ENCODE measurements at places on chromosomes 5 and 9.

DNA sequence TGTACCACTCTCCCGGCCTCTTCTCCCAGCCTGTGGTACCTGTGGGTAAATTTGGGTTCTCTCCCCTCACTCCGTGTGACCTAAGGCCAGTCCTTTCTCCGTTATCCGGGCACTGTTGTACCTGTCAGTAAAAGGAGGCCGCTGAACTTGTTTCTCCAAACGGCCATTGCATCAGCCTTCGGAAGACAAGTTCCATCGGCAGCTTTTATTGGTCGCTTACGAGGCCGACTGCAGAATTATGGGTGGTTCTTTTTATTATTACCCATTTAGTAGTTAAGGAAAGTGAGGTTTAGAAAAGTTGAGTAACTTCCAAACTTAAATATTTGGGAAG lies 558 bp downstream of the GRPEL2 start:
- DNase-seq: no peak

DNA sequence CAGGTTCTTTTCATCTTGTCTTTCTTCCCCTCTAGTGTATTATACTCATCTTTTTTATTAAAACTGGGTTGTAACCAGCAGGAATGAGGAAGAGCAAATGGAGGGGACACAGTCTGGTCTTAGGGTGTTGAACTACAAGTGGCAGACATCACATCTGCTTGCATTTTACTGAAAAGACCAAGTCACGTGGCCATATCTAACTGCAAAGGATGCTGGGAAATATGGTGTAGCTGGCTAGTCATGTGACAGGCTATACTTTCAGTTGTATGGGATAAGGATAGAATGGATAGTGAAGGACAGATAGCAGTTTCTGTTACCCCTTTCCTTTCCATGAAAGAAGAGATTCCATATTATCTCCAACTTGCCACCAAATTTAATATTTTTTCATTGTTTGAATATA lies 13.0 kb upstream of the FGD3 start:
- no peak for DNase-seq

GRCh38 chr5:149545327-149545726 lies 5.9 kb downstream of the CSNK1A1 start:
- no peak for DNase-seq

DNA sequence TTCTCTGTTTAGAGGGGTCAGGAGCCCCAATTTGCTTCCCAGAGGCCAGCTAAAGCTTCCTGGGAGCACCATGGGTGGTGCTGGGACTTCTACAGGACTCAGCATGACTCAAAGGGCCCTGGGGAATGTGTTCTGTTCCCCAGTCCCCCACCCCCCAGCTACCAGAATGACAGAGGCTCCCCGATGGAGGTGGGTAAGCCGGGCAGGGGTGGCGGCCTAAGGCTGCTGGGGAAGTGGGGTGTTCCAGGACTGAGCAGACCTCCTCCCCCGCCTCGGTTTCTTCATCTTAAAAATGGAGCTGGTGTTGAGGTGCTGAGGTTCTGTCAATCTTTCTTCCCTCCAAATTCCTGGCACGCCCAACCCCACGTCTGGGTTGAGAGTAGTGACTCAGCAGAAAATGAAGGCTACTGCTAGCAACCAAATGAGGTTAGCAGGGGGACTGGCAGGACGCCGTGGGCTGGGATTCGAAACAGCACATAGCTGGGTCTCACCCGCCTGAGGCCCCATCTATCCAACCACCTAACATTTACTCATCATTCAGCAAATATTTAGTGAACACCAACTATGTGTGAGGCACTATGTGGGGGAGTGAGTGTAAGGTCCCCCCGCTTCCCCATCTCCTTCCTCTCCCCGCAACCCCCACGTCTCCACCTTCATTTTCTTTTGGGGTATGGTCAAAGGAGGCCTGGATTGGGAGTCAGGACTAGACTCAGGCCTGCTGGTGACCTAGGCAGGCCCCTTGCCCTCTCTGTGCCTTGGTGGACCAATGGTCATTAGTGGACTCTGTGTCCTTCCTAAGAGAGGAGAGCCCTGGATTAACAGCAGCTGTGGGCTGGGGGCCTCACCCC lies 50.2 kb downstream of the C9orf50 start:
- DNase-seq: no peak

DNA sequence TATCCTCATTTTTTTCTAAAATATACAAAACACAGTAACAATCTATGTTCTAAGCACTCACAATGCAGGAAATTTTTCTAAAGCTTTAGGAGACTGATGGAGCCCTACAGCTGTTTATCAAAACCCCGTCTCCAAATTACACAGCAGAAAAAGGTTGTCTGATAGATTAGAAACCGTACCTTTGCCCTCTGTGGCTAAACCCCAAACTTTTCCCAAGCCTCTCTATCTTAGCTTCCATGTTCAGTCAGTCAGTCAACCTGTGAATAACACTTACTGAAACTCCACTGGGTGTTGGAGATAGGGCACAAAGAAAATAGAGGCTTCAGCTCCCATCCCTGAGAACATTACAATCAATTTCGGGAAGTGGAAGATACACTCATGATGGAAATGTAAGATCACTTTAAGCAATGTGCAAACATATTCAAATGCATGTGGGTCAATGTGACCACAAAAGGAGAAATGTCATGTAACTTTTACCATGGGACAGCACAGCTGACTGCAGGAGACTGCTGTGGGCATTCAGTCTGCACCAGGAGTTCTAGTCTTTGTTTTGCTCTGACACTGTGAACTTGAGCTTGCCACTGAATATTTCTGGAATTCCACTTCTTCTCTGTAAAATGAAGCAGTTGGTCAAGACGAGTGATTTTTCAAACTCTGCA lies 279.5 kb upstream of the PIK3R1 start:
- DNase-seq: no peak

- DNase-seq: no peak
These were observed 624.2 kb downstream of the KCTD16 start for GRCh38 chr5:144794922-144795321.

DNA sequence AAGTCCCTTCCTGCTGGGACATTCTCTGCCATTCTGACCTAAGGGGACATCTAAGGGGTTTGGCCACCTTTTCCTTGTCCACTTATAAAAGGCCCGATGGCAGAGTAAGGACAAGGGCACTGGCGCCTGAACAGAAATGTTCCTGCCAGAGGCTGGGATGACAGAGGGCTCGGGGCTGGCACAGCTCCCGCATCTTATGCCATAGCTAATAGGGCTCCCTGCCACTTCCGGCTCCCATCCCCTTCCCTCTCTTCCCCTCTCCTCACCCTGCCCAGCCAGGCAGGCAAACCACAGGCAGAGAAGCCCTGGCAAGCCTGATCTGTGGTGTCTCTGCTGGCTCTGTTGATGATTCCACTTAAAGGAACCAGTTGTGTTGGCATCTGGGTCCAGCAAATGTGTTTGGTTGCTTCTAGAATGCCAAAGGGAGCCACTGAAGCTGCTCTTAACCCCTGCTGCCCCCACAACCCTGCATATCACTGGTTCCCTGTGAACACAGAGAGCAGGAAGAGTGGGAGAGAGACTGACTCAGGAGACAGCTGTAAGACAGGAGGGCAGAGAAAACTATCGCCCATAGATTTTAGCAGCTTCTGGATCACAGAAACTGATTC lies 18.4 kb upstream of the ADRA1B start:
- DNase-seq: no peak

- DNase-seq: no peak
These were observed 14.2 kb downstream of the CCNJL start for GRCh38 chr5:160298189-160298588.

- no peak for DNase-seq
These were observed 314.1 kb upstream of the PTGER4 start for GRCh38 chr5:40365342-40366330.

DNA sequence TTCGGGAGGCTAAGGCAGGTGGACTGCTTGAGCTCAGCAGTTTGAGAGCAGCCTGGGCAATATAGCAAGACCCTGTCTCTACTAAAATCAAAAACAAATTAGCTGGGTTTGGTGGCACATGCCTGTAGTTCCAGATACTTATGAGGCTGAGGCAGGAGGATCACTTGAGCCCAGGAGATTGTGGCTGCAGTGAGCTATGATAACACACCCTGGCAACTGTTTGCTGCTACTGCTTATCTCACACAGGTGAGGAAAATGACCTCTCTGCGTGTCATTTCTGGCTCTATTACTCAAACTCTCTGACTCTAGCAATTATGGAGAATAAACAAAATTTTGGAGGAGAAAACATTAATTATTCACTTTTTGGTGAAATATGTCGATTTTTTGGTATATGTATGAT lies 45.3 kb upstream of the TMC1 start:
- DNase-seq: no peak

DNA sequence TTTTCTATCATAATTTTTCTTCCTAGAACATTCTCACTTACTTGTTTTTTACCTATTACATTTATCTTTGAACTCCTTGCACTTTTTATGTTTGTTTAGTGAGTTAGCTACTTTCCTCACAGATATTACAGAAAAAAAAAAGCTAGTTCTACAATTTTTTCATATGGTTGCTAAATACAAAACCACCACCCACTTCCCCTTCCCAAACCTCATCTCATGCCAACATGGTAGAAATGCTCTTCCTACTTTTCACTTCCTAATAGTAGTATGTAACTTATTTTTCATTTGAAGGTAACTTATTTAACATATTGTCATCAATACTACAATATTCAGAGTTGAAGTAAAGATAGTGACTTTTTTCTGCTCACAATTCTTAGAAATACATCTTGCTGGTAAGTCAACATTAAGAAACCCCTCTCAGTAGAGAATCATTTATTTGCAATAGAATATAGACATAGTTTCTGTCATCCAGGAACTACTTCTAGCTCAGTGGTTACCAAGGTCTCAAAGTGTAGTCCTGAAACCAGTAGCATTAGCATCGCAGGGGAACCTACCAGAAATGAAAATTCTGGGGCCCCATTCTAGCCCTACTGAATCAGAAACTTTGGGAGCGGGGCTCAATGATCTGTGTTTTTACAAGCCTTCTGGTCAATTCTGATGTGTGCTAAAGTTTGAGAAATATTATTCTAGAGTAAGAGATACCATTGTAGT lies 1124.6 kb downstream of the DTWD2 start:
- DNase-seq: no peak

- DNase-seq: no peak
These were observed 107.7 kb upstream of the VCAN start for GRCh38 chr5:83363886-83364275.

DNA sequence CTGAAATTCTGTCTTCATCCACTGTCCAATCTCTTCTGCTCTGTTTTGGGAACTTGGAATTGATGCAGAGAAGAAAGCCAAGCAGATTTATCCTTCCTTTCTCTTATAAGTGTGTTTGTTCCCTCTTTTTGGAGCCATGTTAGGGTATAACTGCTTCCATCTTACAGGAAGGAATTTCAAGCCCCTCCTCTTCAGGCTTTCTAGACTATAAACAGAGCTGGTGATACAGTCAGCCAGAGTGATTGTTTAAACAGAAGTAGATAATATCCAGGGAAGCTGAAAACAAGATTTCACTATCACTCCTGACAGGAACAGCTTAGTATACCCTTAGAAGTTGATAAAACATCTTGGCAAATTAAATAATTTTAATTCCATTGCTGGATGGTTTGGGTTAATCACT lies 102.1 kb upstream of the DMRT1 start:
- no peak for DNase-seq

DNA sequence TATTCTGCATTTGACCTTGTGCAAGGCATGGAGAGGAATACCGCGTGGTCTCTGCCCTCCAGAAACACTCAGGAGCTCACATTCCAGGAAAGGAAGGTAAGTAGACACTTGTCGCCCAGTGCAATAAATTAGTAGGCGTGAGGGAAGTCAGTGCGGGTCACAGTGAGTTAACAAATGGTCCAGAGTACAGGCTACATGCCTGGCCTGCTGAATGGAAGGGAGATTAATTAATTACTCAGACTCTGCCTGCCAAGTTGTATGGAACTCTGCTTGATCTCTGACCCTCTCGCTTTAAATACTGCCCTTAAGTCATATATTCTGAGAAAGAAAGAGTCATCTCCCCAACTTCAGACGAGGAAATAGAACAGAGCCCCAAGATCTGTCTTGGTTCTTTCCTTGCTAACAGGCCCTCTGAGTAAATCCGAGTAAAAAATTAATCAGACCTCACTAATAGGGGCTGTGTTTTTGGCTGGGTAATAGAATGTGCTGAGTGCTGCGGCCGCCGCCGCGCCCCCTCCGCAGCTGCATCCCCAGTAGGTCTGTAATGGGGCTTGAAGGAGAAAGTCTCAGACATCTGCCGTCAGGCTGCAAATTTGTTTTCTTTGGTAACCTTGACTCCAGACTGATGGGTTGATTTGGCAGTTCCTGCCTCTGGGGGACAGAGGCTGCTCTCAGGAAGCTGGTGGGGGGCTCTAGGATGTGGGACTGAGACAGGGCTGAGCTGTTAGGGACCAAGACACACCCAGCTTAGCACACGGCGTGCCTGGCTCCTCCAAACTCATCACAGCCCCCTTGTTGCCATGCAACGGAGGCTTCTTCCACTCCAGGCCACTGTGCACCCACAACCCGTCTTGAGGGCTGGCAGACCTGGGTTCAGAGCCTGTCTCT lies 144.4 kb downstream of the NSG2 start:
- no peak for DNase-seq

DNA sequence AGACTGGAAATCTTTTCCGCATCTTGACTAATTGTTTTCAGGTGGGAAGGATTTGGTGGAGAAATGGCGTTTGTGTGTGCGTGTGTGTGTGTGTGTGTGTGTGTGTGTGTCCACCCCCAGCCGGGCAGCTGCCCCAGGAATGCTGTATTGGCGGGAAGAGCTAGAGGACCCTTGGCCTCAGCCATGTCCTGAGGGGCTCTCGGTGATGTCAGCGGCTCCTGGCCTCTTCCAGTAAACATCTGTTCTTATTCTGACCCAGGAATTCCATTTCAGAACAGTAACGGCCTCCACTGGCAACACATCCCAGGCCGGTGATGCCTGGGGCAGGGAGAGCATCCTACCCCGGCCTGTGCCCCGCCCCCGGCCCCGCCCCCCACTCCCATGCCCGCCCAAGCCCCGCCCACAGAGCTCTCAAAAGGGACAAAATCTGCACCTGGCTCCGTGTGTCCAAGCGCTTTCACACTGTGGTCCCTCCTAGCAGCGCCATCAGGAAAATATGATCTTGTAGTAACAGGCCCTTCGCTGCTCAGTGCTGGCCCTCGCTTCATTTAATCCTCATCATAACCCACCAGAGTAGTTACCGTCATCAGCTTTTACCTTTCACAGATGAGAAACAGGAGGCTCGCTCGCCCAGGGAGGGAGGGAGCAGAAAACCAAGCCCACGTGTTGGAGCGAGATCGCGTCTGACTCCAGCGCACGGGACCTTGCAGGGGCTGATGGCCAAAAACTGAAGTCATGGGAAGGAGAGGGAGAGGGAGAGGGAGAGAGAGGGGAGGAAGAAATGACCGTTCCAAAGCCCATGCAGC lies 18.9 kb downstream of the ADAMTS2 start:
- no peak for DNase-seq

- no peak for DNase-seq
These were observed 106.1 kb upstream of the FGF10 start for GRCh38 chr5:44495280-44495679.

- DNase-seq: no peak
These were observed 107.3 kb downstream of the AP3B1 start for GRCh38 chr5:78187172-78187571.

DNA sequence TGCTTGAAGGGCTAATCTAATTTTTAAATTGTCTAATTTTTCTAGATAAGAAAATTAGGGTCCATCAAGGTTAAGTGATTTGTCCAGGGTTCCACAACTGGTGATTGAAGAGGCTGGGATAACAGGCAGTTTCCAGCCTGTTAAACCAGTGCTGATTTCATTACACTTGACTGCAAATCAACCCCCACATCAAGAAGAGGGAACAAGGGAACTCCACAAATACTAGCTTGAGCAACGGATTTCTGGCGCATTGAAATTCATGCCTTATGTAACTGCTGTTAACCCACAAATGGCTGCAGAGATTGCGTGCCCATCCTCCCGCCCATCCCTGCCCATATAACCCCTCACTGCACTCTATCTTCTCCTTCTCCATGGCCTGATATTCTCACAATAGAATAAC lies 10.0 kb downstream of the PLPPR1 start:
- no peak for DNase-seq

GRCh38 chr5:27083449-27084415 lies 45.3 kb upstream of the CDH9 start:
- no peak for DNase-seq

Measured in Jurkat, Clone E6-1 (cell line).